Substantia nigra (tissue), 51 donors: ENCODE measurements at places on chromosomes 7 and 10.

DNA sequence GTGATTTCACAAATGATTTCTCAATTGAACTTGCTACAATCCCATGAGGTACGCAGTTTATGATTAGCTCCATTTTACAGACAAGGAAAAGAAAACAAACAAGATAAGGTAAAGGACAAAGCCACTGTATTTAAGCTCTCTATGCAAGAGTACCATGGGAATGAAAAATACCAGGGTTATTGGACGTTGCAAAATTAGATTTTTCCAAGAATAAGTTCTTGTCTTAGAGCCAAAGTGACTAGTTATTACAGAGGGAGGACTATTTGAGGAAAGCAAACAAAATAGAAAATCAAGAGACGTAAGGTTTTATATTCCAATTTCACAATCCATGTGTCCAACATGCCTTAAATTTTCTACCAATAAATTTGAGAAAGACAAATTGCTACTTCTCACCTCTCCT, 97.9 kb upstream of the PTN start:
- no peak for DNase-seq

DNA sequence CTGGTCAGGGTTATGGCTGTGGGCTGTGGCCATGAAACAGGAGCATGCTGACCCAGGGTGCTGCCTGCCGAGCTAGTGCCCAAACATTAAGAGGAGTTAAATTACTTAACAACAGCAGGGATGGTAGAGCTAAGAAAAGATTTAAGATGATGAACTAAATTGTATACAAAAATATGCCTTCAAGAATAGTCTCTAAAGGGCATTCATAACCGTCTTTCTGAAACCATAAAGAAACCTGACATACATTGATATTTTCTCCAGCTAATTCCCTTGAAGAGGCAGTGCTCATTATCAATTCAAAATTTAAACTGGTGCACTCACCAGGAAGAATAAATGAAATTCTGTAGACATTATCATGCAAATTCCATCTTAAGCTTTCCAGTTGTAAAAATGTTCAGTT, 265.8 kb upstream of the TAC1 start:
- DNase-seq, result no peak

GRCh38 chr10:17006631-17007417, 122.8 kb downstream of the CUBN start:
- no peak for DNase-seq

DNA sequence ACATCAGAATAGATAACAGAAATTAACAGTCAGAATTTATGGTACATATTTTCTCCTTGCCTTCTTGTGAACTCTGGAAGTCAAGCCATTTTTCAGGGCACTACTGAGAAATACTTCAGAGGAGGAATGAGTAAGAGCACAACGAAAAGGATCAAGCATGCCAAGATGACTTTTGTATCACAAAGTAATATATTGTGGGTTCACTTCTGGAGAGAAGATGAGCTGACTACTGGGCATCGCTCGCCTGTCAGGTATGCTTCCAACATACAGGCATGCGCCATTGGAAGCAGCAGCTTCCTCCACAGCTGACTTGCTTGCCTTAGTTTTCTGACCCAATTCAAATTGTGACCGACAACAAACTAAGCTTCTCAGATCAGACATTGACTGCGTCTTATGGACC, 137.3 kb downstream of the VTI1A start:
- no peak for DNase-seq

DNA sequence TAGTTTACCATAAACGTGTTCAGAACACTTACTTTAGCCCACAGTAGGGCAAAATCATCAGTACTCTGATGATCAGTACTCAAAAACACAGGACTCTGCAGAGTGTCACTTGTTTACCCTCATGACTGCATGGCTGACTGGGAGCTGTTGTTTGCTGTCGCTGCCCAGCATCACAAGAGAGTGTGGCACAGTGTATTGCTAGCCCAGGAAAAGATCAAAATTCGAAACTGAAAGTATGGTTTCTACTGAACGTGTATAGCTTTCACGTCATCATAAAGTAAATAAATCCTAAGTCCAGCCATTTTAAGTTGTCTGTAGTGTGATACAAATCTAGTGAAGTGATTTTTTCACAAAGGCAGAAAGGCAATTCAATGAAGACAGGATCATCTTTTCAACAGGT, 184.6 kb downstream of the RAMP3 start:
- DNase-seq, result no peak

GRCh38 chr7:128235471-128235870, 5.6 kb upstream of the LEP start:
- no peak for DNase-seq

DNA sequence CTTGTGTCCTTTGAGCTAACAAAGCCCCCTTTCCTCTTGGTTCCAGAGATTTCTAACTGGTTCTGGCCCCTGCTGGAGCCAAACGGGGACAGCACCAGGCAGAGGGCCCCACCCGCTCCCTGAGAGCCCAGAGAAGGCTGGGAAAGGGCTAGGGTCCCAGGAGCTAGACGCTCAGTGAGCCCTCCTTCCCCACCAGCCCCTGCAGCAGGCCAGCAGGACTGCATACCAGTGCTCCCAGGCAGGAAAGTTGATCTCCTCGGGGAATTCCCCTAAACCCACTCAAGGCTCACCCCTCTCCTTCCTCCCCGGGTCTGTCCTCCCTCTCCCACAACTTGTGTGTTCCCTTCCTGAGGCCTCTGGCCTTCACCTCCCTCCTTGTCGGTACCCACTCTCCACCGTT, 47.7 kb downstream of the PAX2 start:
- DNase-seq, result no peak

DNA sequence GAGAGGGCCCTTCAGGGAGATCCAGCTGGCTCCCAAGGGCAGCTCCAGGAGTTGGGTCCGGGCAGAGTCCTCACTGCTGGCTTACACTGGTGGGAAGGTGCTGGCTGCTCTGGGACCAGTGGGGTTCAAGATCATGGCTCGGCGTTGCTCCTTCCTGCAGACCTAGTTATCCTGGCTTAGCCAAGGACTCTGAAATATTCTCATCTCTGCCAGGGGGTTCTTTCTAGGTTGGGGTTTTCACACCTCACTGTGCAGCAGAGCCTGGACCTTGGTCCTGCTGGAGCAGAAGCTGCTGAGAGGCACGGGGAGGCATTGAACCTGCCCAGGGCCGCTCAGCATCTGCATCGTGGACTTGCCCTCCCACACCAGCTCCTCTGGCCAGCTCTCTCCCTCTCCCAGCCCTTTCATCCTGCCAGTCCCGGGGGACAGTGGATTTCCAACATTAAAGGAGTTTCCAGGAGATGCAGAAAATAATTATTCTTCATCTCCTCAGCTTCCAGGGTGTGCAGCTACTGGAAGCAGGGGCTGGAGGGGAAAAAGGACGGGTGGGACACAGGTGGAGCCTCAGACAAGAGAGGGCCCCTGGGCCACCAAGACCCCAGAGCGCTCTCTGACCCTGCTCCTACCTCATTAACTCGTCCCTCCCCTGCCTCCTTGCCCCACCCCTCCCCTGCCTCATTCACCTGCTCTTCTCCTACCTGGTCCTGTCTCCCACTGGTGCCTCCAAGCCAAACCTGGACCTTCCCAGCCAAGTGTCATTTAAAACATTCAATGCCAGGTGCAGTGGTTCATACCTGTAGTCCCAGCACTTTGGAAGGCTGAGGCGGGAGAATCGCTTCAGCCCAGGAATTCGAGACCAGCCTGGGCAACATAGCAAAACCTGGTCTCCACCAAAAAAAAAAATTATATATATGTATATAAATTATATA, 42.5 kb downstream of the JAKMIP3 start:
- DNase-seq, result no peak

DNA sequence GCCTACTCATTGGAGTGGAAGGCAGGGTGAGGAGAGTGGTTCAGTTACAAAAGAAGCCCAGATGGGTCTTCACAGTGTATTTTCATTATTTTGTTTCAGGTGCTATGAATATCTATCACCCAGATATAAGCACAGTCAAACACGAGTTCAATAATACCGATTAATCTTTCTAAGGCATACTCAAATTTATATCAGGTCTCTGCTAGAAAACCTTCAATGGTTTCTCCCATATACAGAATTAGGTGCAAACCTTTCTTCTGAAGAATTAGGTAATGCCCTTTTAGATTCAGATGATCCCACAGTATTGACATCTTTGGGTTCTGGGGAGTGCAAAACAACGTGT, 14.7 kb upstream of the HPS1 start:
- DNase-seq, result no peak

- no peak for DNase-seq
These were observed 65.1 kb upstream of the HPS1 start for GRCh38 chr10:98511876-98512275.

DNA sequence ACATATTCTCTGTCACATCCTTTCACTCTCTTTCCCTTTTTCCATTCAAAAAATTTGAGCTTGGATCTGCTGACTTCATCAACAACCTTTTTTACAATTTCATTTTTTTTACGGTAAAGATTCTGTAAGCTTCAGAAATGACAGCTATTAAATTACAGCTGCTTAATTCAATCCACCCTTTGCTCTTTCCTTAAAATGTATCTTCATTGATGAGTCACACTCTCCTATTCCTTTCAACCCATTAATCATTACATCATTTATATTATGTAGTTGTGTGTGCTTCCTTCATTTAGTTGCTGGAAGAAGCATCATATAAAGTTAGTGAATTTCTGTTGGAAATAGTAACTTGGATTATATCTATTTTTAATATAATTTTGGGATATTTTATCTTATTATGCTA, 67.1 kb upstream of the MAGI2 start:
- no peak for DNase-seq

DNA sequence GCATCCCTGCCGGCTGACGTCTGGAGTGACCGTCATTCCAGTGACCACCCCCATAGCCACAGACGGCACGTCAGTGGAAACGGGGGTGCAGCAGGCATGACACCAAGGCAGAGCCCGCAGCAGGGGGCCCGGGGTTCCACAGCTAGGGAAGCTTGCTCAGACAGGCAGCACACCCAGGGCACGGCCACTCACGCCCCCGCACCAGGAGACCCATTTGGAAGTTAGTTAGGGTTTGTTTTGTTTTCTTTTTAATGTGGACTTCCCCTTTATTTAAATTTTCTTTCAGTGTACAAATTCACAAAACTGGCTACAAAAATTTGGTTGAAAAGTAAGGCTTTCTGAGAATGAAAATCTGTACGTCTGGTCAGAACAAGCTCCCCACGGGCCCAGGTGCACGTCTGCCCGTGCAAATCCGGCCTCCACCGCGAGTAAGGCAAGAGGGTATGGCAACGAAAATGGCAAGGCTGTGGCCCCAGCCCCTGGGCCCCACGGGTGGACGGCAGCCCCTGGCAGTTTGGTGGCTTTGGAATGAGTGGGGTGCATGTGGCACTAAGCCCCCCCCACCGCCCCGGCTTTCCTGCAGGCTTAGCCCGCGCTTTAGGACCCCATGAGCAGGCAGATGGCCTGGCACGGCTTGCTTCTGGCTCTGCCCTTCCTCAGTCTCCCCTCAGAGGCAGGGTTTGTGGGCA, 124.2 kb downstream of the FAM53B start:
- DNase-seq, result peak; percentile 51

- no peak for DNase-seq
These were observed 132.3 kb downstream of the THSD7A start for GRCh38 chr7:11699666-11700065.

DNA sequence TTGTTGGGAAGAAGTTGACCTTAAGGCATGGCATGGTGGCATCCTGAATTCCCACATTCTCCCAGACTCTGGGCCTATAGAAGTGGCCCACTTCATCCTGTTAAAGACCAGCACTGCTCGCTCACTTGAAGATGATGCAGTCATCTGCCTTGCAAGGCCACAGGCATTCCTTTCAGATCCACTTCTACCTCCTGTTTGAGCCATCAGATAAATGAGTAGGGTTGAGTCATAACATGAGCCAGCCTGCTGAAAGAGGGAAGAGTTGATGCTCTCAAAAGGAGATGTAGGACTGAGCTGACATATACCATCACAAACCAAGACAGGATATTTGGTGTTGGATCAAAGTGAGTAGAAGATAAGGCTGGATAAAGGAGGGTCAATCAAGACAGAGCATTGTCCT, 1.5 kb upstream of the EBLN1 start:
- no peak for DNase-seq

DNA sequence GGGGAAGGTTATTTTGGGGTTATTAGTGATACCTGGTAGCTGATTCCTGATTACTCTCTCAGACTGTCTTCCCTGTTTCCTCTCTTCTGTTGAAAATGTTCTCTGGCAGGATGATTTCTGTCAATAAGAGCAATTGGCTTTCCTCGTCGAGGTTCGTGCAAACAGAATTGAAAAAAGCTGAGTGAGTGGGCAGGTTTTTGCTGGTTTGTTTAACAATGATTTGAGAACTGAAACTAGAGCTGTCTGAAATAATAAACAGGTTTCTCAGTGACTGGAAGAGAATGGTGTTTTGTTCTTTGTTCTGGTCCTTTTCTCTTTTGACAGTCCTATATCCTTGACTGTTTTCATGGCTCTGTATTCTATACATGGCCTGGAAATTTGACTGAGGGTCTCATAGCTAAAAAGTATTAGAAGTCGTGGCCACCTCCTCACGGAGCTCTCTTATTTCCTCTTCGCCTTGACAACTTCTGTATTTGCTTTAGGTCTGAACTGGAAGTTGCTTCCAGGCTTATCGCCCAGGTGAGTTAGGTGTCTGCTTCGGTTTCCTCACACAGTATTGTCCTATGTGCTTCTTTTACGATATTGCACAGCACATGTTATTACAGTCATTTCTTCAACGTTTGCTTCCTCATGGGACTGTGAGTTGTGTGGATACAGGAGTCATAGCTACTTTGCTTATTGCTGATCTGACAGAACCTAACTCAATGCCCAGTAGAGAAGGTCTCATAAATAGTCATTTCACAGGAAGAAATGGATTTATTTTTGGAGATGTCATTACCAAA, 403.6 kb downstream of the NRG3 start:
- no peak for DNase-seq

- DNase-seq, result peak; percentile 52
These were observed 73.8 kb upstream of the GTF2IRD1 start for GRCh38 chr7:74379938-74380337.

DNA sequence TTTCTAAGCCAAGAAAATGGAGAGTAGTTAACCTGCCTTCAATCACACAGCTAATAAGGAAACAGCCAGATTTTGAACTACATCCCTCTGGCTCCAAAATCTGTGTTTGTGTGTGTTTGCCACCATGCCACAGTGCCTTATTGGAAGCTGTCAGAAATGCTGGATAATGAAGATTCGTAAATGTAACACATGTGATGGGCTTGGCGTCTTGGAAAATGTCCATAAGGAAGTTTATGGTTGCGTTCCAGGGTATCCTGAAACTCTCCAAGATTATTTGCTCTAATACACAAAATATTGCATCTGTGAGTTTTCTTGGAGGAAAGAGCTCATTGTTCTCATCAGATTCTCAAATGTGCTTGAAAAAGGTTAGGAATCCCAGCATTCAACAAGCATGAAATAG, 22.7 kb downstream of the MYOF start:
- DNase-seq, result no peak

GRCh38 chr7:138029941-138030340, 28.1 kb upstream of the CREB3L2 start:
- no peak for DNase-seq

DNA sequence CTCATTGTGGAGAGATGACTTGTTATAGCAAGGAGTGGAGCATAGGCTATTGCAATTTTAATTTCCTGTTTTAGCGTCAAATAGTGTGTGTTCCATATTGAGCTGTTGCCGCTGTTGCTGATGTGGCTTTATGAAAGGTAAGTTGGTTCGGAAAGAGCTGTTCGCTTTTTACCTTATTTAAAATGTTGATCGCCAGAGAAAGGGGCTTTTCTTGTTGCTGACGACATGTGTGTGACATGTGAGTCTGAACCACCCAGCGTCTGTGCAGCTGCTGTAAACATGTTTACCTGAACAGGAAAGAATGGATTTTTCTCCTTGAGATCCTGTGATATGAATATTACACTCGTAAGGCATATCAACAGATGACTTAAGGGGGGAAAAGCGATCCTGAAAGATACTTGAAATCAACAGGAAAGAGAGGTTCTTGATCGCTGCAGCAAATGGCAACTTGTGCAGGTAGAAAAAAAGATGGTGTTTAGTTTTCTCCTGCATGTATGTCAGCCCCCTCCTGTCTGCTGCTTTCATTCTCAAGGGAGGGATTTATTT, 2.5 kb downstream of the ZEB1 start:
- DNase-seq, result no peak
